ENCODE measurements at places on chromosomes 7 and 10. TPM values are rescaled to one million over a fixed set of nuclear protein-coding genes. Genes with fewer than 3 reads are reported as not detected.

Gene CPA2
- not detected for total RNA-seq

Gene SLC13A4
- total RNA-seq, result not detected

Gene CNPY1
- total RNA-seq, result not detected

Gene CPA1
- not detected for total RNA-seq

Gene AKR1C8
- total RNA-seq, result 0.21 TPM

Gene CNNM1
- not detected for total RNA-seq

Gene ACHE
- total RNA-seq, result not detected

Gene CDH23
- 2.0 TPM for total RNA-seq

Gene OR6V1
- total RNA-seq, result not detected

Gene PRLHR
- not detected for total RNA-seq

Gene DENND2A
- 8.3 TPM for total RNA-seq

Gene KLF6
- total RNA-seq, result 19.4 TPM

Gene H2BK1
- not detected for total RNA-seq

Gene IGF2BP3
- 146 TPM for total RNA-seq

Gene C10orf67
- not detected for total RNA-seq

Gene RSU1
- 14.3 TPM for total RNA-seq

Gene EGR2
- 0.34 TPM for total RNA-seq

Gene ACSL5
- total RNA-seq, result 1.4 TPM

Gene ZNF467
- total RNA-seq, result 0.34 TPM
